Smooth muscle cell of the brain vasculature (primary cell): ENCODE measurements at places on chromosomes 13 and 19.
A peak's percentile ranks its signal among the peaks of the same experiment; 100 is the strongest.

DNA sequence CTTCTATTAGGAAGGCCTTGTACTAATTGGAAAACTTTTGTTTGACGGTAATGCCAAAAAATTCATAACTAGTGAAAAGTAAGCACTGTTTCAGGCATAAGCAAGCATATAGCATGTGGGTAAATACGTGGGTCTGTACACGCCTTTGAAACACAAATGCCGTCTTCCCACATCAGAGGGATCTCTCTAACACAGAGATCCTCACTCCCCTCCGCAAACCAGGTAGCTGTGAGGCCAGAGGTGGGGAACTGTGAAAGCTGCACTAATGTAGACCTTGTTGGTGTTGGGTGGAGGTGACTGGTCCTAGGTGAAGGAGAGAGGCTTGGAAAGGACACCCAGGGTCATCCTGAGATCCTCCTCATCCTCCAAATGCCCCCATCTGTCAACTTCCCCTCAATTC is 16.0 kb upstream of the POU2F2 start:
- DNase-seq, result no peak

- DNase-seq, result peak; percentile 91
Measured at GRCh38 chr13:33194820-33195692, 90.5 kb downstream of the STARD13 start.

GRCh38 chr19:13972368-13973155 is 20.3 kb downstream of the DCAF15 start:
- no peak for DNase-seq

- DNase-seq, result no peak
Measured at GRCh38 chr13:72952529-72953141, 106.2 kb upstream of the KLF5 start.
